ENCODE measurements at places on chromosomes 3 and 15.

DNA sequence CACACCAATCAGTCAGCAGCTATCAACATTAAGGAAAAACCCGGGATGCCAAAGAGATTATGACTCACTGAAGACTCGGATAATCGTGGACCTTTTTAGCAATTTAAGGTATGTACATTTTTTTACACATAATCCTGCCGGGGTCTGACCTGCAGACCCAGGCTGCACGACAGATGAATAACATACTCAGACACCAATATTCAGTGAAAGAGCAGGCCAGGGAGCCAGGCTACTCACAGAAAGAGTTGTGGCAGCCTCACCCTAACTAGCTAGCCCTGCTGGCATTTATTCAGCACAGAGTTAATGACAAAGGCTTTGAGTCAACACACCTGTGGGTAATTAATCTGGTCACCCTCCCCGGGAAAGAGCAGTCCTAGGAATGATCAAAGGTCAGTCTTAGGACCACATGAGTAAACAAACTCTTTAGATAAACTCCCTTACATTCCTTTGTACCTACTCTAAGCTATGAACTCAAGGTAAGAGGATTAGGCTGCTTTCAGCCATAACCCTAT is 727.5 kb downstream of the TBL1XR1 start:
- no peak for DNase-seq
- no peaks in the 10 kb centered on the region for H3K27me3 ChIP-seq
- no peaks in the 10 kb centered on the region for H3K36me3 ChIP-seq
- H3K4me3 ChIP-seq = no peak overlapping the region
- no peak overlapping the region for H3K27ac ChIP-seq
- H3K4me1 ChIP-seq = no peaks in the 10 kb centered on the region

DNA sequence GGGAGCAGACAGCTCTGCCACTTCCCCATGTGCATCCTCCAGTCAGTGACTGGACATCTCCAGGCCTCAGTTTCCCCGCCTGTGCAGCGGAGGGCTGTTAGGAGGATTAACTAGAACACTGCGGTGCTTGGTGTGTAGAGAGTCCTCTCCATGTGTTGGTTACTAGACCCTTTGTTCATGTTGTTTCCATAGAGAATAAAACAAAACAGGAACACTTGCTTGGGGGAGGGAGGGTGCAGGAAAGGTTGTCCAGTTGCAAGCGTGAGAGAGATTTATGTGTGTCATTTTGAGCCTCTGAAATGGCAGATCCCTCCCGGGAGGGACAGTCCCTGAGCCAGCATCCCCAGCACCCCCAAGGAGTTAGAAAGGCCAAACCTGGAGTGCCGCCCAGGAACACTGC is 184.0 kb upstream of the LYSMD4 start:
- H3K4me1 ChIP-seq = no peaks in the 10 kb centered on the region
- H3K36me3 ChIP-seq = no peaks in the 10 kb centered on the region
- no peak for DNase-seq
- no peaks in the 10 kb centered on the region for H3K27me3 ChIP-seq
- H3K27ac ChIP-seq = no peak overlapping the region

DNA sequence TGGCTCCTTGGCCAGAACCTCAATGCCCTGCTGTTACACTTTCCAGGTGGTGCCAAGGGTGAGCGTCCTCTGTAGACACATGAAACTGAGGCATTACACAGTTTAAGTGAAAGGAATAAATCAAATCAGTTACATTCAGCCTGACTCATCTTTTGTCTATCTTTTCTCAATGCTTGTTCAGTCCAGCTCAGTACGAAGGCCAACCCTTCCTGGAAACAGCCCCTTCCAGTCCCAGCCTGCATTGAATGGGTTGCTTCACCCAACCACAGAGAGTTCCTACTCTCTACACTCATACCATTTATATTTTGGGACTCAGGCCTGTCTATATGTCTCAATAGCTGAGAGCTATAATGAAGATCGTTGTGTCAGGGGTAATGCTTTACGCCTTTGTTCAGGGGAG is 363.6 kb downstream of the RORA start:
- H3K4me3 ChIP-seq = no peak overlapping the region
- no peaks in the 10 kb centered on the region for H3K27me3 ChIP-seq
- no peaks in the 10 kb centered on the region for H3K4me1 ChIP-seq
- no peak for DNase-seq

DNA sequence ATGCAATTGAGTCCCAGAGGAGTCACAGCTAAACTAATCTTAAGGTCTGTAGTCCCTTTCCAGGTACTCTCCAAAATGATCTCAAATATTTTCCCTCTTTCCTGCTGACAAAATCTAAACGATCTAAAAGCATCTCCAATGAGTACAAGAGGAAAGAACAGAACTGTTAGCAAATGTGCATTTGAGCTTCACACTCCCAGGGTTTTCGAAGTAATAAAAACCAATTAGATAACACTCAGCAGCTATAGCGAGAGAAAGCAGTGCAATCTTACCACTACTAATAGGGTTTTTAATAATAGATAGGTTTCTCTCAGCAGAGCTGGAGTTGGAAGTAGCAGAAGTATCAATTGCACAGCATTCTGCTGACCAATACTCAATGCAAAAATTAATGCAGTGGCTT is 995.4 kb downstream of the TUSC7 start:
- H3K27me3 ChIP-seq = no peaks in the 10 kb centered on the region
- no peaks in the 10 kb centered on the region for H3K4me1 ChIP-seq
- no peak overlapping the region for H3K27ac ChIP-seq

DNA sequence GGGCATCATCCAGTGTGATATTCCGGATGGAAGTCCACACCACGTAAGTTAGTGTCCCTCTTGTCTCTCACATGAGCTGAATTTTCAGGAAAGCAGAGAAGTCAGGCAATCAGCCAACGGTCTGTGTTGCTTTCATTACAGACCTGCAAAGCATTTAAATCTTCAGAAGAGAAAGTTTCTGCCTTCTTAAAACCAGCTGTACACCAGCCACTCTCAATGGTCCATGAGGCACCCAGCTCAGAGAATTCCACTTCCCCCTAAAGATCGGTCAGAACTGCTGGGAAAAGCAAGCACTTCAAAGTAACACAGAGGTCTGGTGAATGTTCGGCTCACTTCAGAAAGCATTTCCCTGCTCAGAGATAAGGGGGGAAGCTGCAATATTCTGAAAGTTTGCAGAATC is 903.7 kb downstream of the EPHA3 start:
- H3K27ac ChIP-seq = no peak overlapping the region
- H3K27me3 ChIP-seq = no peaks in the 10 kb centered on the region
- DNase-seq = no peak
- no peak overlapping the region for H3K4me3 ChIP-seq

GRCh38 chr3:181567311-181568075 is 144.2 kb upstream of the SOX2 start:
- no peak overlapping the region for H3K4me3 ChIP-seq
- no peaks in the 10 kb centered on the region for H3K27me3 ChIP-seq
- no peak overlapping the region for H3K27ac ChIP-seq
- no peaks in the 10 kb centered on the region for H3K36me3 ChIP-seq
- DNase-seq = no peak

GRCh38 chr3:58351920-58352319 is 19.2 kb downstream of the PXK start:
- DNase-seq = no peak
- no peaks in the 10 kb centered on the region for H3K36me3 ChIP-seq
- no peak overlapping the region for H3K27ac ChIP-seq

GRCh38 chr15:38899300-38899699 is 334.7 kb upstream of the RASGRP1 start:
- no peaks in the 10 kb centered on the region for H3K36me3 ChIP-seq
- no peak overlapping the region for H3K4me3 ChIP-seq
- no peak for DNase-seq
- peaks cover 1% of the 10 kb centered on the region for H3K4me1 ChIP-seq
- no peaks in the 10 kb centered on the region for H3K27me3 ChIP-seq
- H3K27ac ChIP-seq = no peak overlapping the region

- H3K36me3 ChIP-seq = no peaks in the 10 kb centered on the region
- no peaks in the 10 kb centered on the region for H3K27me3 ChIP-seq
- H3K4me1 ChIP-seq = no peaks in the 10 kb centered on the region
- no peak overlapping the region for H3K4me3 ChIP-seq
- H3K27ac ChIP-seq = no peak overlapping the region
Observed at GRCh38 chr3:181457756-181458155, 254.0 kb upstream of the SOX2 start.

DNA sequence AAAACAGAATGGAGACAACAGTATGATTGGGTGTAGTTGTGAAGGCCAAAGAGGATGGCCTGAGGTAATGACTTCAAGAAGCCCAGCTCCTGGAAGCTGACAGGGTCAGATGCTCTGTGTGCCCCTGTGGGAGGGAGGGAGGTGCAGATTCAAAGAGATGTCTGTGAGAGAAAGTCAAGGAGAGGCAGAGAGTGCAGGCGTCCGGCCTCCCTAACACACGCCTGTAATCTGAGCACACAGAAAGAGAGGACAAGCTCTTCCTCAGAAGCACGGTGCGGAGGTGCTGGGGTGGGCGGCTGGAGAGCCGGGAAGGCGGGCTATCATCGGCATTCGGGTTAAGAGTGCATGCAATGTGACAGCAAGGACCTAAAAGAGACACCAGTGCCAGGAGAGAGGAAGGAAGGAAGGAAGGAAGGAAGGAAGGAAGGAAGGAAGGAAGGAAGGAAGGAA is 238.2 kb upstream of the HES1 start:
- no peaks in the 10 kb centered on the region for H3K27me3 ChIP-seq
- no peak overlapping the region for H3K27ac ChIP-seq
- no peak for DNase-seq
- H3K4me3 ChIP-seq = no peak overlapping the region
- no peaks in the 10 kb centered on the region for H3K36me3 ChIP-seq

All from iPS DF 6.9 (cell line).